ENCODE measurements at places on chromosomes 5 and 9.

DNA sequence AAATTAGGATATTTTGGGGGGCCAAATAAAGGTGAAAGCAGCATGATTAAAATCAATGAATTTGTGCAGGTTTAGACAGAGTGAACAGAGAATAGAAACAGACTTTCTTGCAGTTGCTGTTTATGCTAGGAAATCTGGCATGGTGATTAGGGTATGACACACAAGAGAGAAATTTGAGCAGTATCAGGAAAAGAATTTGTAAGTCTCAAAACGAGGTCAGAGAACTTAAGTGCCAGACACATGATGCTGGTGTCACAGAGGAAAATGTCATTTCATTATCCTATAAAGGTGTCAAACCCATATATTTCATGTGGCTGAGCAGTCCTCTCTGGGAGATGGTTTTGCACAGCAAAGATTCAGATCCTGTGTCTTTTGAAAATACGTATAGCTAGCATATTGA is 15.7 kb downstream of the LVRN start:
- no peak for DNase-seq

GRCh38 chr5:18105449-18105848 is 471.2 kb downstream of the TAF11L14 start:
- no peak for DNase-seq

DNA sequence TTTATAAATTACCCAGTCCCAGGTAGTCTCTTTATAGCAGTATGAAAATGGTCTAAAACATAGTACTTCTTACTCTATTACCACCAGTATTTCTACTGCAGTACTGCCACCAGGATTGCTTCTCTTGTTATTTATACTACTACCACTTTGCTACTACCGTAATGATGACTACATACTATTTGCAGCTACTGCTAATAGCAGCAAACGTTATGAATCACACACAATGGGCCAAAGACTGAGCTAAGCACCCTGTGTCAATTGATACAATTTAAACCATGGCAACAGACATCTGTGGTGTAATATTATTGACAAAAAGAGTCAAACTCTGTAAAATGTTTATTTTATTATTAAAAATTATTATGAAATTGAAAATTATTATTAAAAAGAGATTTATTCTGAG is 15.3 kb upstream of the KIF12 start:
- no peak for DNase-seq

DNA sequence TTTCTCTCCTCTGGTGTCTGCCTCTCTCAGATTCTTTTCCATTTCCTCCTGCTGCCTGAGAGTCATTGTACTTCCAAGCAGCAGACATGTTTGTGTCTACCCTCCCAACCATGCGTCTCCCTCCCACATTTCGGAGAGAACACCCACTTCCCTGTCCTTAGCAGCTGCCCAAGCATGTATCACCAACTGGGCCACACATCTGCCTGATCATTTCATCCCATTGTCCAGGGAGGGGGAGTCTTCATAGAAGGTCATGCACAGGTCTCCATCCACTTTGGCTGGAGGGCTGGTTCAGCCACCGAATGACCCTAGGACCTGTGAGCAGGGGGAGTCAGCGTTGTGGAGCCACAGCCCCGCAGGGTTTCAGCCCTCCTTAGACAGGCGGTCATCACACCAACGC is 75.4 kb downstream of the MAP1B start:
- DNase-seq, result no peak

GRCh38 chr5:168327994-168328393 is 36.5 kb downstream of the WWC1 start:
- no peak for DNase-seq

DNA sequence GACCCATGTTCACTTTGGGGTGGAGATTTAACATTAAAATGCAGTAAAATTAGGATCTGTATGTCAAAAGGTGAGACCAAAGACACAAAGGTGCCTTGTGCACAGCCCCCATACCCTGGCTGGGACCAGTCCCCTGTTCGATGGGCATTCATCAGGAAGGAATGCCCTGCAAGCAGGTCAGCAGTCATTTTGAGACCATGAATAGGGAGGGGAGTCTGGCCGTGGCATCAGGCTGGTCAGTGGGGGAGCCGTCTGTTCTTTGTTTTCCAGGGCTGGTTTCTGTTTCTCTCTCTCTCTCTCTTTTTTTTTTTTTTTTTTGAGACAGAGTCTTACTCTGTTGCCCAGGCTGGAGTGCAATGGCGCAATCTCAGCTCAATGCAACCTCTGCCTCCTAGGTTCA is 68.9 kb upstream of the GOLM1 start:
- DNase-seq, result no peak

GRCh38 chr5:83608122-83608521 is 112.5 kb downstream of the HAPLN1 start:
- DNase-seq, result no peak

Measured in activated CD4-positive, alpha-beta T cell treated with anti-CD3 and anti-CD28 coated beads, Interleukin-2, amount 50 U/mL, for 4 hours (primary cell).